Astrocyte (in vitro differentiated cells and primary cell): ENCODE measurements at places on chromosomes 16 and 17. TPM values are rescaled to one million over a fixed set of nuclear protein-coding genes. Genes with fewer than 3 reads are reported as not detected.

Gene DHRS7C
- total RNA-seq = not detected in 2 replicates

Gene HIRIP3
- total RNA-seq = 4.3 and 5.0 TPM in 2 replicates

Gene KRT33B
- not detected in 2 replicates for total RNA-seq

Gene FBXW10
- total RNA-seq = not detected in 2 replicates

Gene KRT9
- 0.09 TPM in 1 of 2 replicates, not detected in the other for total RNA-seq

Gene FBXO39
- 0.93 and 1.2 TPM in 2 replicates for total RNA-seq

Gene ABCC12
- not detected in 2 replicates for total RNA-seq

Gene TMC8
- total RNA-seq = 0.27 and 0.38 TPM in 2 replicates

Gene G6PC1
- total RNA-seq = not detected in 2 replicates

Gene DDX52
- 52.2 and 55.1 TPM in 2 replicates for total RNA-seq

Gene LMF1
- 12.6 and 15.0 TPM in 2 replicates for total RNA-seq

Gene ABCA3
- 4.8 and 4.9 TPM in 2 replicates for total RNA-seq

Gene GEMIN4
- total RNA-seq = 17.3 and 18.4 TPM in 2 replicates

Gene ZNF668
- total RNA-seq = 18.6 and 21.6 TPM in 2 replicates

Gene KIF19
- not detected in 2 replicates for total RNA-seq

Gene EPOP
- 2.4 and 4.1 TPM in 2 replicates for total RNA-seq

Gene EXOC3L1
- 0.45 and 0.62 TPM in 2 replicates for total RNA-seq

Gene MRPS7
- 50.0 and 55.0 TPM in 2 replicates for total RNA-seq

Gene IL21R
- 1.8 and 3.0 TPM in 2 replicates for total RNA-seq

Gene AIPL1
- not detected in 2 replicates for total RNA-seq

Gene NACA2
- total RNA-seq = not detected in 2 replicates

Gene DHX8
- total RNA-seq = 48.5 and 61.1 TPM in 2 replicates

Gene IGSF6
- not detected in 2 replicates for total RNA-seq

Gene TUBG2
- total RNA-seq = 14.4 and 16.6 TPM in 2 replicates

Gene ADCY9
- total RNA-seq = 11.4 TPM in 2 replicates

Gene RNPS1
- 193 and 209 TPM in 2 replicates for total RNA-seq

Gene UNC45B
- 0.05 TPM in 1 of 2 replicates, not detected in the other for total RNA-seq

Gene LGALS9
- 9.0 and 9.4 TPM in 2 replicates for total RNA-seq

Gene RHOT2
- total RNA-seq = 87.3 and 93.2 TPM in 2 replicates
